NCI-H774 (cell line): ENCODE measurements at places on chromosomes 16 and 17.

DNA sequence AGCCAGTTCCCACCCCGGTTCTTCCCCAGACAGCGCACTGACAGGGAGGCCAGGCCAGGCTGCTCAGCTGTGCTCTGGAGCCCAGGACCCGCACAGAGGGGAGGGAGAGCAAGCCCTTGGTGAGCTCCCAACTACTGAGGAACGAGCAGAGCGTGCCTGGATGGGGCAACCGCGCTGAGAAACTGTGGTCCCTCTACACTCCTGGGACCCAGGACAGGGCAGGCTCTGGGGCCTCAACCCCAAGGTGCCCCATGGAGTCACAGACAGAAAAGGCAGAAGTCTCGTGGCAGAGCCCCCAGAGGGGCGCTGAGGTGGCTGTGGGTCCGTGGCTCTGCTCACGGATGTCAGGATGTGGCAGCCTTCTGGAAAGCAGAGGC is 16.3 kb downstream of the SLX4 start:
- no peak for DNase-seq

DNA sequence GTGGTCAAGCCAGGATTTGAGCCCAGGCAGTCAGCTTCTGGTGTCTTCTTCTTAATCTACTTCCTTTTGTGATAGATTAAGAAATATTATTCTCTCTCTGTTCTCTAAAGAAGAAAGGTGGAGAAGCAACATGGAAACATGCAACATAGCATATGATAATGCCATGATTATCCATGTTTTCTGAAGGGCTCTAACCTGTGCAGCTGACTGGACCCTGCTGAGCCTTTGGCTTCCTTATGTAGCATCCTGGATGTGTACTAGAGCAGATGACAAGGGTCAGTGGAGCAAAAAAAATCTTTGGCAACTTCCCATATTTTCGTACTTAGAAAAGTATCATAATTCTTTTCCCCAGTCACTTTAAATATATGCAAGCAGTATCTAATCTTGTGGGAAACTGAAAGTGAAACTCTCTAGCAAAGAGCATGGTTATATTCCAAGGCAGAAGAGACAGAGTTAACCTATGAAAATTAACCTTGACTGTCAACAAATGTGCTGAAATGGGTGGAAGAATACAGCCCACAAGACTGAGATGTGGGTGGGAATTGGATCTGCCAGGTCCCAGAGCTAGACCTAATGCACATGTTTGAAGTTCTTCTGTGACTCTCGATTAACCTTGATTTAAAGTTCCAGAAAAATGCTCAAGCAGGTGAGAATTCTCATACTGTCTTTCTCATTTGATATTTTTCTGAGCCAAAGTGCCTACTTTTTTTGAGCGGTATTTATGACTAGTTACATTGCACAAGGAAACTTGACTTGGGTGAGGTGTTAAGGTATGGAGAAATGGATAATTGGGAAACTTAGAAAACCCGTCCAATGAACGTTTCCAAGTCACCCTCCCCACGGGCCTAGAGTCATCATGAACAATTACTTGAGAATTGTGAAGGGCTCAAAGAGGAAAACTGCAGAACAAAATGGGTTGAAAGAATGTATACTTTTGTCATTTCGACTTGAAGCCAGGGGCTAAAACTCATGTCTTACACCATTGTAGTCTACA is 248.6 kb downstream of the FTO start:
- no peak for DNase-seq

DNA sequence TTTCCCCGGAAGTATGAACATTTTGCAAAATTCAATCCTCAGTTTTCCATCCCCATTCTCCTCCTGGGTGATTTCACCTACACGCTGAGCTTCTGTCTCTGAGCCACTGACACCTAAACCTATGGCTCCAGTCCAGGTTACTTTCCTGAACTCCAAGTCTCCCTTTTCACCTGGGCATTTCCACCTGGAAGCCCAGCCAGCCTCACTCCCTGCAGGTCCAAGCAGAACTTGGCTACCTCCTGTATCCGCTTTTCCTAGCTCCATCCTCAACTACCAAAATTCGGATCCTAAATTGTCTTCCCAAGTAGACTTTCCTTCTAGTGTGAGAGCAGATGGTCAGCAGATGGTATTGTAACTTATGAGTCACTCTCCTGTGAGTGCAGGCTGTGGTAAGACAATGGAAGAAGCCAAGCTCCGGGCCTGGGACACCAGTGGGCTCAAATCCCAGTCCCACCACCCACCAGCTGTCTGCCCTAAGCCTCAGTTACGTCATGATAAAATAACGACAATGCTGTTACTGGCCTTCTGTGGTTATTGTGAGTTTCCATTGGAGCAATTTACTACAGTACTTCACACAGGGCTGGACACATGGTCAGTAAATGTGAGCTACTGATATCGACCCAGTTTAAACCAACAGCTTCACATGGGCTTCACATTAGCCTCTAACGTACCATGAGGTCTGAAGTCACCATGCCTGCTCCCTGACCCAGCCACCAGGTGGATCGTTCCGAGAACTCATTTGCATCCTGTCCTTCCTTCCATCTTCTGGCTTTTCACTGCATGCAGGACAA is 33.3 kb downstream of the PECAM1 start:
- DNase-seq, result peak; percentile 34

GRCh38 chr16:84190731-84191388 is at the start of gene ADAD2:
Gene ADAD2 (plus strand): TSS chr16:84191157. CDS start chr16:84191231, 74 bp downstream.
- no peak for DNase-seq

GRCh38 chr17:17648762-17649161 is 32.5 kb upstream of the RAI1 start:
- DNase-seq, result no peak

DNA sequence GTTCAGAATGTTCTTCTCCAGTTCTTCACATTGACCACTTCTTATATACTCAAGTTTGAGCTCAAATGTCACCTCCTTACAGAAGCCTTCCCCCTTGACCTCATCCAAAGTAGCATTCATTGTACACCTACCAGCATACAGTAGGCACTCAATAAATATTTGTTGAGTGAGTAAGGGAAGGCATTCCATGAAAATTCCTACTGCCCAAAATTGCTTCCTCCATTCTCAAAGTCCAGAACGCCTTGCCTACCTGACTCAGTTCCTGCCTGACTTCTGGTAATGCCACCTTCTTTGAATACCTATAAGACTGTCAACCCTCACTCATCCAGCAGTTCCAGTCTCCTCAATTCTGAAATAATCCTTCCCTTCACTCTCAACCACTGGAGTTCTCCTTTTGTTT is 14.8 kb upstream of the BPTF start:
- DNase-seq, result no peak

DNA sequence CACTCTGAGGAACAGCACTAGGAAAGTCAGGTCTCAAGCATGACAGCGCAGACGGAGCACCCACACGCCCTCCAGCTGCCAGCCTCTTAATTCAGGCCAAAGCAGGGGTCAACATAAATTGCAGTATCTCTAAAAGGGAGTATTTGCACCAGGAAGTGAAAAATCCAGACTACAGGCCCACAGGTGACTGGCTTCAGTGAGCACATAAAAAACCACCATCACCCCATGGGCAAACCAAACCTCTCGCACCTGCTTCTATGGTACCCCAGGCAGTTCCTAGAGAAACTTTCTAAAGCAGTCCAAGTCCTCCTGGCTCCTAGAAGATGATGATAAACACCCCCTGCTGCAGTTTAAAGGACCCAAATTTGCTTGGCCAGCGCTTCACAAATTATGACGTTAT is 129.8 kb downstream of the ZNF423 start:
- DNase-seq, result no peak

DNA sequence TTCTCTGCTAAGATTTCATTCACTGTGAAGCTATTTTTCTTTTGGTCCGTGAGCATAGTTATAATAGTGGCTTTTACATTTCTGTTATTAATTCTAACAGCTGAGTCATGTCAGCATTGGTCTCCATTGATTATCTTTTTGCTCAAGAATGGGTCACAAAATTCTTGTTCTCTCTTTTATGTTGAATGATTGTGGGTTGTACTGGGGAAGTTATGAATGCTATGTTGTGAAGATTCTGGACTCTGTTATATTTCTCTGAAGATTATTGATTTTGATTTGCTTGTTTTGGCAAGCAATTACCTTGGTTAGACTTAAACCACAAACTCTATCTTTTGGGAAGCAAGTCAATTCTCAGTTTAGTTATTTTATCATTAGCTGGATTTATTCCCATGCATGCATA is 98.8 kb downstream of the IRX5 start:
- no peak for DNase-seq

GRCh38 chr17:40130352-40131042 is 8.7 kb downstream of the MSL1 start:
- no peak for DNase-seq

GRCh38 chr17:62696726-62697490 is 69.4 kb downstream of the MRC2 start:
- no peak for DNase-seq

- peak; percentile 73 for DNase-seq
These were observed at the start of gene PTGES3L for GRCh38 chr17:42979511-42980273. Gene PTGES3L (minus strand): TSS chr17:42980080. CDS start chr17:42980053, 27 bp downstream.

DNA sequence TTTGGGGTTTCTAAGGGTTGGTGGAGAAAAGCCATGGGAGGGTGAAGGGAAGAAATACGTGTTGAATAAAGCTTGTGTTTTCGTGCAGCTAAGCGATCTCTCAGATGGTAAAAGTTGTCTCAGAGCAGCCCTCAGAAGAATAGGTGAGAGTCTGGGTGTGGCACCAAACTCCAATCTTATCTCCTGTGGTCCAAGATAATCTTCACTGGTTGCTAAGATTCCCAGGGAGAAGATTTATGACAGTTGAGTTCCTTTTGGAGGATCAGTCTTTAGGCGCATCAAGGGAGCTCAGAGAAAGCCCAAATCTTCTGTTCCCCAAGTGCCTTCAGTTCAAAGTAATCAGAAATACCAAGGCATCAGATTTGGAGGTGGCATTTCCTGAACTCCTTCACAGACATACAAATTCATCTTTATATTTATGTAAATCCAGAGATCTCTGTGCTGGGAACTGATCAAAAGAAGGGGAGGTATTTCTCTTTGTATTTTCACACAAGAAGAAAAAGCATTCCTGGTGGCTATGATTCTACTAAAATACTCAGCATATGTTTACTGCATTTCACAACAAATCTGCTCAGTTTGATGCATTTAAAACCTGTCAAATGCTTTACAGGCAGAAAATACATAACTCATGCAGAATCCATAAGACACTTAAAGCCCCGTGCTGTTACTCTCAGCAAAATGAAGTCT is 102.9 kb downstream of the ABCC12 start:
- DNase-seq, result no peak

- no peak for DNase-seq
These were observed 47.9 kb upstream of the ARHGAP17 start for GRCh38 chr16:25063102-25063501.

DNA sequence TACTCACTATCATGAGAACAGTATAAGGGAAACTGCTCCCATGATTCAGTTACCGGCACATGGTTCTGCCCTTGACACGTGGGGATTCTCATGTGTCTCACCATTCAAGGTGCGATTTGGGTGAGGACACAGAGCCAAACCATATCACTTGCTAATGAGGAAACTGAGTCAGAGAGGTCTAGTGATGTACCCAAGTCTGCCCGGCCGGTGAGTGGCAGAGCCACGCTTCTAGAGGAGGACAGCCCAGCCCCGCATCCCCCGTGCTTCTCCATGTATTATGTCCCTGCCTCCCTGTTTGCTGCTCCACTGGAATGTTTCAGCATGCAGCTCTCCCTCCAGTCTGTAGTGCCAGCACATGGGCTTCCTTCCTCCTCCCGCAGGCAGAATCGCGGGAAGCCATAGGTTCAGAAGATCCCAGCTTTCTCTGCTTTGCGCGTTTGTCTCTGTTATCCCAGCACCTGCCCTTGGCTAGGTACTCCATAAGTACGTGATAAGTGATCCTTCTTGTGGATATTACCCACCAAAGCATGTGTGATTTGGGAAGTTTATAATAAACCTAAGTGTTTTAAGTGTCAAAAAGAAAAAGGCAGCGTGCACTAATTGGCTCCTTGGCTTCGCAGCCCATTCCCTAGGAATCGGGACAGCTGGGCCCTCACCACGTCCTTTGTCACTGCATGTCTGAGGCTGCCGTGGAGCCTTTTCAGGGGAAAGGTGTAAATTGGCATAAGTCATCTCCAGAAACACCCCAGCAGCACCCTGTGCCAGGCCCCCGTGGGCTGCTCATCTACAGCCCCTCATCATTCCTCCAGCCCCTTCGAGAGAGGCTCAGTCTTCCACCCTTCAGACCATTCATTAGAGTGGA is 103.8 kb downstream of the CLEC16A start:
- no peak for DNase-seq

DNA sequence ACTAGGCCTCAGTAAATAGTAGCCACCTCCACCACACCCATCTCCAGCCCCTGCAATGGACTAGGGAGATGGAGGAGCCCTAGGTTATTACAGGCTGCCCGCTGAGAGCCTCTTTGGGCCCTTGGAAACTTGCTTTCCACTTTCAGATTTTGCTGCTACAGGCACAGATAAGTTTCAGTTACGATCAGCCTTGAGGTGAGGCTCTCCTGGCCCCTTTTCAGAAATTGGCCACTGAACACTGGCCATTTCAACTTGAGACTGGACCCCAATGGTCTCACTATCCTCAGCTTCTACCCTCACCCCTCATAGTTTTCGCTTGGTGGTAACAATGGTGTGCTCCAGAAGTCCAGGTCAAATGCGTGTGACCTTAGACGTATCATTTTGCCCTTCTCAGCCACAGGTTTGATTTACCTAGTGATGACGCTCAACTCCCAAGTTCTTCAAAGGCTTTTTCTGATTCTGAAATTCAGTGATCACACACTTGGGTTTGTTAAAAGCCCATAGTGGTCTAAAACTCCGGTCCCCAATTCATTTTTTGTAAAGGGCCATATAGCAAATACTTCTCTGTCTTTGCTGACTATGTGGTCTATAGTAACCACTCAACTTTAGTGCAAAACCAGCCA is 1.0 kb downstream of the PMM2 start:
- no peak for DNase-seq

GRCh38 chr17:949623-950303 is 29.8 kb downstream of the NXN start:
- no peak for DNase-seq

DNA sequence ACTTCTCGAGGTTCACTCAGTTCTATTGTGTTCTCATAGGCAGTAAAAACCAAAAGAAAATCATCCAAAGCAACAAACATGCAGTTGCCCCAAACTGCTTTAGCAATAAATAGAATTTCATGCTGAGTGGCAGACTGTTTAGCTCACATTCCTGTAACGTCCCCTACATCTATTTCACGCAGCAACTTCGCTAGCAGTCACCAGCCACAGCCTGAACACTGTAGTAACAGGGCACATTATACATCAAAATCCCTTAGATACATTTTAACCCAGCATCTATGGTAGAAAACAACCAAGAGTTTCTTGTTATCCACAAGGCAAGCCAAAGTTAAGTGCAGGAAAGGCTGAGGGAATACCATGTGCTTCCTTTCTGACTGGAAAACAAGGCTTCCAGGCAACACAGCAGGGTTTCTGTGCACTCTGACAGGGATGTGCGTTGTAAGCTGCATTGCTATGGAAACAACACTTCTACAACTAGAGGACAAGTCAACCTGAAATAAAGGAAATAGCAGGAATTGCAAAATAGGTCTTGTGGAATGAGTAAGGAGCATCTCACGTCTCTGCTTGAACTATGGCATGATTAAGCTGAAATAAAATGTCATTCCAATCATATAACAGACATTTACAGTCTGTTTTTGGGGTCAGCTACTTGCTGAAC is 55.4 kb downstream of the CFDP1 start:
- no peak for DNase-seq
